B cell (primary cell): ENCODE measurements at places on chromosomes 6 and 20. TPM values are rescaled to one million over a fixed set of nuclear protein-coding genes. Genes with fewer than 3 reads are reported as not detected.

- H3K36me3 ChIP-seq: no peaks in the 10 kb centered on the region
- peaks cover 60% of the 10 kb centered on the region for H3K4me1 ChIP-seq
- peak overlapping the region; percentile 86 for H3K27ac ChIP-seq
- DNase-seq: peak; percentile 86
Measured at GRCh38 chr6:116465246-116465645, 4.1 kb downstream of the CALHM6 start.

Gene ASIP
- not detected in 2 replicates for total RNA-seq

- no peak for DNase-seq
- H3K36me3 ChIP-seq: no peaks in the 10 kb centered on the region
- no peak overlapping the region for H3K27ac ChIP-seq
Measured at GRCh38 chr6:81075974-81076373, 676.5 kb downstream of the TENT5A start.

Gene OR2H1
- total RNA-seq: not detected in 2 replicates

GRCh38 chr20:18263723-18264122 lies 24.6 kb upstream of the ZNF133 start:
- H3K4me3 ChIP-seq: no peak overlapping the region
- no peaks in the 10 kb centered on the region for H3K4me1 ChIP-seq
- no peak overlapping the region for H3K27ac ChIP-seq
- H3K36me3 ChIP-seq: no peaks in the 10 kb centered on the region

DNA sequence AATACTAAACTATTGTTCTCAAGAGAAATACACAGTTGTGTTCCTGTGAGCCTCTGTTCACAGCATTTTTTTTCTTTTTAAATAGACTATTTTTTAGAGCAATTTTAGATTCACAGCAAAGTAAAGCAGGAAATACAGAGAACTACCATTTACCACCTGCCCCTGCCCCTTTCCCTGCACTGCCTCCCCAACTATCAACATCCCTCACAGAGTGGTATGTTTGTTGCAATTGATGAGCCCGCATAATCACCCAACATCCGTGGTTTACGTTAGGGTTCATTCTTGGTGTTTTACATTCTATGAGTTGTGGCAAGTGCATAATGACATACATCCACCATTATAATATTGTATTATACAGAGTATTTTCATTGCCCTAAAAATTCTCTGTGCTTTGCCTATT lies 71.6 kb upstream of the TNFAIP3 start:
- peaks cover 24% of the 10 kb centered on the region for H3K4me1 ChIP-seq
- H3K4me3 ChIP-seq: no peak overlapping the region
- H3K27ac ChIP-seq: no peak overlapping the region
- H3K27me3 ChIP-seq: no peaks in the 10 kb centered on the region
- DNase-seq: no peak
